DMS153 (cell line): ENCODE measurements at places on chromosomes 4 and X.

- DNase-seq = no peak
Observed at GRCh38 chrX:110532581-110532931, 173.9 kb downstream of the RTL9 start.

- DNase-seq = peak; percentile 17
Observed at GRCh38 chr4:6250235-6250983, 19.2 kb upstream of the WFS1 start.

GRCh38 chr4:147863111-147863747 lies 131.3 kb downstream of the ARHGAP10 start:
- no peak for DNase-seq

GRCh38 chr4:26377328-26378311 lies 56.8 kb downstream of the RBPJ start:
- DNase-seq = no peak

- no peak for DNase-seq
Observed at GRCh38 chrX:130072345-130072740, 38.0 kb downstream of the ELF4 start.

GRCh38 chr4:107183155-107183774 lies 147.2 kb upstream of the DKK2 start:
- peak; percentile 21 for DNase-seq

- DNase-seq = no peak
Observed at GRCh38 chr4:86600007-86600653, 6.0 kb downstream of the PTPN13 start.

DNA sequence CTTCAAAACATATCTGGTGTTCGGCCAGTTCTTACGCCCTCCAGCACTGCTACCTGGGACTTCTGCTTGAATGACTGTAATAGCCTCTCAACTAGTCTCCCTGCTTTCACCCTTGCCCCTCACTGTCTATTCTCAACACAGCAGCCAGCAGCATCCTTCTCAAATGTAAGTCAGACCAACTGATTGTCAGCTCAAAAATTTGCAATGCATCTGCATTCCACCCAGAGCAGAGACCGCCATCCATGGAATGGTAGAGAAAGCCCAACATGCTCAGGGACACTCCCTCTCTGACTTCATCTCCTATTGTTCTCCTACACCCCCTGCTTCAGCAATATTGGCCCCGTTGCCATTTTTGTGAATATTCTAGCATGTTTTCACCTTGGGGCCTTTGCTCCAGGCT lies 5.9 kb downstream of the TLR7 start:
- DNase-seq = no peak

DNA sequence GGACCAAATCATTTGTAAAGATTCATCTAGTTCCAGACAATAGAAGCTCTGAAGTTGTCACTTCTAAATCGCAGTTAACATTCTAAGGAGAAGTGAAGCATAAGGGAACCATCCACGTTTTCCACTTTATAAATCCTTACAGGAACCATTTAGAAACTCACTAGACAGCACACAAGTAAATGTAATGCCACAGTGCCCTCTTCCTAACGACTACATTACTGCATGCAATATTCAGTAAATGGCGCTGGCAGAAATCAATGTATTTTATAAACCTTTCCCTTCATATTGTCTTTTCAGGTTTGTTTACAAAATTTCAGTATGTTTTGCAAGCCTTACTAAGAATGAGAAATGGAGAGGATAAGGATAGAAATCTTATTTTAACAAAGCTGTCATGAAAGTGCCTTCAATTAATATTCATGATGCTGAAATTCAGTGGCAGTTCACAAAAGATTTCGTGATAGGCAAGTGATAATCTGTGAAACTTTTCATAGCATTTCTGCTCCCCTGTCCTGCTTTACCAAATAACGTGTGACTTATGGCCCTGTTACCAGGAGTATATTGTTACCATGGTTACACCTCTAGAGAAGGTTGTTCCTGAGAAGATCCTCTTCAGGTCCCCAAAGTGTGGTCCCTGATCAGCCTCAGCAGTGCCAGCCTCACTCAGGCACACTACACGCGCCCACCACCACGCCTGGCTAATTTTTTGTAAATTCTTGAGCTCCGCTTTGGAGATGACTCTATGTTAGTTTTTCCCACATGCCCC lies 54.2 kb downstream of the TMA16 start:
- DNase-seq = peak; percentile 14

- DNase-seq = no peak
Observed at GRCh38 chrX:9847071-9847470, 60.8 kb downstream of the SHROOM2 start.

- peak; percentile 19 for DNase-seq
Observed at GRCh38 chr4:138938366-138938690, 77.3 kb upstream of the NOCT start.

DNA sequence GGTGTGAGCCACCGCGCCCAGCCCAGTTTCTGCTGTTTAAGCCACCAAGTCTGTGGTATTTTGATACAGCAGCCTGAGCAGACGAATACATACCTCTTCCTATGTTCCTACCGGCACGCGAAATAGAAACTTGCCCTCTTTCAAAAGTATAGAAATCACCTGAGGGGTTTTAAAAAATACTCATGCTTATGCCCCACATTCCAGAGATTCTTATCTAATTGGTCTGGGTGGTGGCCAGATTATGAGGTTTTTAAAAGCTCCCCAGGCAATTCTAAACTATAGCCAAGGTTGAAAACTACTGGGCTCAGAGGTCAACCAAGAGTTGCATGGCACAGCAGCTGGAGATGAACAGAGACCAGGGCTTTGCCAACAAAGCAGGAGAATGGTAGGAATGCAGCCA lies 24.9 kb upstream of the HUWE1 start:
- no peak for DNase-seq

DNA sequence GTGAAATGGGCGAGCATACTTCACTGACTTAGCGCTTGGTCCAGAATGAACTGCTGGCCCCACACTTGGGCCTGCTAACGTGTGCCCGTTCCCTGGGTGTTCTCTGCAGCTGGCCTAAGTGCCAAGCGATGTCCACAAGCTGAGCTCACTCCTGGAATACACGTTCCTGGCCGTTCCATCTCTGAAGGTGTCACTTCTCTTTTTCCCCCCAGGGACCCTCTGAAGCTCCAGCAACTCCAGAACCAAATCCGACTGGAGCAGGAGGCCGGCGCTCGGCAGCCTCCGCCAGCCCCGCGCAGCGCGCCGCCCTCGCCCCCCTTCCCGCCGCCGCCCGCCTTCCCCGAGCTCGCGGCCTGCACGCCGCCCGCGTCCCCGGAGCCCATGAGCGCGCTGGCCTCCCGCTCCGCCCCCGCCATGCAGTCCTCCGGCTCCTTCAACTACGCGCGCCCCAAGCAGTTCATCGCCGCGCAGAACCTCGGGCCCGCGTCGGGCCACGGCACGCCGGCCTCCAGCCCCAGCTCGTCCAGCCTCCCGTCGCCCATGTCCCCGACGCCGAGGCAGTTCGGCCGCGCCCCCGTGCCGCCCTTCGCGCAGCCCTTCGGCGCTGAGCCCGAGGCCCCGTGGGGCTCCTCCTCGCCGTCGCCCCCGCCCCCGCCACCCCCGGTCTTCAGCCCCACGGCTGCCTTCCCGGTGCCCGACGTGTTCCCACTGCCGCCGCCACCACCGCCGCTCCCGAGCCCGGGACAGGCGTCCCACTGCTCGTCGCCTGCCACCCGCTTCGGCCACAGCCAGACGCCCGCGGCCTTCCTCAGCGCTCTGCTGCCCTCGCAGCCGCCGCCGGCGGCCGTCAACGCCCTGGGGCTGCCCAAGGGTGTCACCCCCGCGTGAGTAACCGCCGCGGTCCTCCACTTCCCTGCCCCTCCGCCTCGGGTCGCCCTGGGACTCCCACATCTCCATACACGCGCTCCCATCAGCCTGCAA lies 132.3 kb downstream of the CBR4 start:
- DNase-seq = no peak

- no peak for DNase-seq
Observed at GRCh38 chr4:13601048-13601447, 26.5 kb downstream of the BOD1L1 start.

GRCh38 chr4:40720916-40721315 lies 28.8 kb upstream of the NSUN7 start:
- DNase-seq = no peak

- DNase-seq = no peak
Observed at GRCh38 chr4:138039010-138039409, 203.1 kb downstream of the SLC7A11 start.

DNA sequence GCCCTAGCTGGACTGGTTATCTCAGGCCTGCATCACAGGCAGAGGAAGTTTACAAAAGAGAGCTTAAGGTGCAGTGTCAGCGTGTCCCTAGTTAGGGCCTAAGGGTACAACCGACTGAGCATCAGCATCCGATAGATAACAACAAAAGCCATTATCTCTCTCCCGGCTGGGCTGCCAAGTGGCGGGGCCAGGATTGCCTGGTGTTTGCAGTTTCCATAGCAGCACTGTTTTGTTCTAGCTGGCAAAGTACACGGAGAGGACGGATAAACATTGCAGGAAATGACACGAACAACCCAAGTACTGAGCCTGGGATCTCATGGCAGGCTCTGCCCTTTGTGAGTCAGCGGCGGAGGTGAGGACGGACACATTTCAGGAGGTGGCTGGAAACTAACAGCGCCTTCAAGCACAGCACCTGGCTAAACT lies 104.7 kb upstream of the NOCT start:
- DNase-seq = peak; percentile 99

DNA sequence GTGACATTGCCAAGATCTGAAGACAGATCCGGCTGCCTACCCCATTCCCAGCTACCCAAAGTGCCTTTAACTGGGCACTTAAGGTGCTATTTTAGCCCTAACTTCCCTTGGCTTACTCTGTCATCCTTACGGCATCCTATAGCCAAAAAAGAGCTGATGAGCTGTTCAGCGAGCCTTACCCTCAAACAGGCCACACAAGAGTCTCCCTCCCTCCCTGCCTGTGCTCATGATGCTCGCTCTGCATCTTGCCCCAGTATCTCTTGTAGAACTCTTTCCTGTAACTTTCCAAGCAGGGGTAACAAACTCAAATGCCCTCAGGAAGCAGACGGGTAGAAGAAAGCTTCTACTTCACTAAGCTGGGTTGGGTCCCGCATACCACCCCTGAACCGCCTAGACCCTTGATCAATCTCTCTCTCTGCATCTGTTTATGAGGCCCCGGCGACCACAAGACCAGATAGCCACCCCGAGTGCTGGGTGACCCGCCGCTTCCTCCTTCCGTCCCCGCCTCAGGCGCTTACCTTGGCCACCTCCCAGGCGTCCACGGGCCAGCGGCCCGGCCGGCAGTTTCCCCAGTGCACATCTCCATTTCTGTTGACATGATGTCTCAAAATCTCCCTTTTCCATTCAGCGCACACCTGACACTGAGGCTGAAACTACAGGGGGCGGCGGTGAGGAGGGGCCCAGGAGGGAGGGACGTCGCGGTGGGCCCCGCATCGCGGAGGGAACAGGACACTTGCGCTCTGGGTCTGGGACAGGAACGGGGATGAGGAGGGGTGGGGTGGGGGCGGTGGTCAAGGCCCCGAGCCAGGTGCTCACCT lies 663 bp downstream of the CXorf38 start:
- DNase-seq = no peak

DNA sequence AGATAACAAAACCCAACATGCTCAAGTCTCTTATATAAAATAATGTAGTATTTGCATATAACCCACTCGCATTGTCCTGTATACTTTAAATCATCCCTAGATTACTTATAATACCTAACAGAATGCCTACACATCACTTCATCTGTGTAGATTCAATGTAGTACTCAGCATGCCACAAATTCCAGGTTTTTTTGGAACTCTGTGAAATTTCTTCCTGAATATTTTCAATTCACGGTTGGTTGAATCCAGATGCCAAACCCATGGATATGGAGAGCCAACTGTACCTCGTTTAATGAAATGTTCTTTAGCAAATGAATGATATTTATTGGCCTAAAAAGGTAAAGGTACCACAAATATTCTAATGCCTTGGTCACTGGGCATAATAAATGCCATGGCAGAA lies 24.8 kb downstream of the CCNI start:
- no peak for DNase-seq

- DNase-seq = no peak
Observed at GRCh38 chr4:109994415-109994827, 81.7 kb downstream of the EGF start.

- DNase-seq = no peak
Observed at GRCh38 chr4:100790836-100791615, 273.2 kb upstream of the EMCN start.

- DNase-seq = no peak
Observed at GRCh38 chr4:6916587-6917460, 7.2 kb downstream of the TBC1D14 start.

- no peak for DNase-seq
Observed at GRCh38 chr4:94238160-94238559, 30.5 kb downstream of the SMARCAD1 start.

DNA sequence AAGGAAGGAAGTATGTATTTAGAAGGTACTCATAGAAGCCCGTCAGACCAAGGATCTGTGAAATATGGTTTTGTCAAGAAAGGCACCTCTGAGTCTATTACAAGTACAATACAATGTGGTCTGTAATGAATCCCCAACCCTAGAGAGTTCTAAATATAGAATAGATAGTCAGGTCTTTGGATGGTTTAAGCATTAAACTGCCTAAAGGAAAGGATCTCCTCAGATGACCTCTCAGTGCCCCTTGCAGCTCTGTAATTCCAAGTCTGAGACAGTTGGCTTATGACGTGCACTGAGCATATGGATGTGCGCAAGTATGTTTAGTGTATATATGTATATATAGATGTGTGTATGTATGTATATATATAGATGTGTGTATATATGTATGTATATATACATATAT lies 62.0 kb downstream of the CCSER1 start:
- no peak for DNase-seq
